ENCODE measurements at places on chromosomes 12 and 14.
A peak's percentile ranks its signal among the peaks of the same experiment; 100 is the strongest.

GRCh38 chr12:126858560-126858959, 1408.4 kb upstream of the TMEM132C start:
- DNase-seq: no peak

DNA sequence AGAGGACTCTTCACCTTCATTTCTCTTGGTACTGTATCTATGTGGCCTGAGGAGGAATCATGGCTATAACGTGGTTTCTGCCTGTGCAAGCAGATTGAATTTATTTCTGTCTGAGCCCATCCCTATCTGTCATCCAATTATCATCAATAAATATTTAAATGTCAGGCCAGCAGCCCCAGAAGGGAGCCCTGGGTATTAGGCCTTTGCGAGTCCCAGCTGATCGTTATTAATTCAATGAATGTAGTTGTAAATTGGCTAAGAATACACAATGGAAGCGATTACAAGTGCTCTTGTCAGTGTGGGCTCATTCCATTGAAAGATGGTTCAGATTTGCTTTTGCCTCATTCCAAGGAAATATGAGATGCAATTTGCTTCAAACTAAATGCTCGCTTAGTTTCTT, 142.0 kb downstream of the KTN1 start:
- DNase-seq: no peak

DNA sequence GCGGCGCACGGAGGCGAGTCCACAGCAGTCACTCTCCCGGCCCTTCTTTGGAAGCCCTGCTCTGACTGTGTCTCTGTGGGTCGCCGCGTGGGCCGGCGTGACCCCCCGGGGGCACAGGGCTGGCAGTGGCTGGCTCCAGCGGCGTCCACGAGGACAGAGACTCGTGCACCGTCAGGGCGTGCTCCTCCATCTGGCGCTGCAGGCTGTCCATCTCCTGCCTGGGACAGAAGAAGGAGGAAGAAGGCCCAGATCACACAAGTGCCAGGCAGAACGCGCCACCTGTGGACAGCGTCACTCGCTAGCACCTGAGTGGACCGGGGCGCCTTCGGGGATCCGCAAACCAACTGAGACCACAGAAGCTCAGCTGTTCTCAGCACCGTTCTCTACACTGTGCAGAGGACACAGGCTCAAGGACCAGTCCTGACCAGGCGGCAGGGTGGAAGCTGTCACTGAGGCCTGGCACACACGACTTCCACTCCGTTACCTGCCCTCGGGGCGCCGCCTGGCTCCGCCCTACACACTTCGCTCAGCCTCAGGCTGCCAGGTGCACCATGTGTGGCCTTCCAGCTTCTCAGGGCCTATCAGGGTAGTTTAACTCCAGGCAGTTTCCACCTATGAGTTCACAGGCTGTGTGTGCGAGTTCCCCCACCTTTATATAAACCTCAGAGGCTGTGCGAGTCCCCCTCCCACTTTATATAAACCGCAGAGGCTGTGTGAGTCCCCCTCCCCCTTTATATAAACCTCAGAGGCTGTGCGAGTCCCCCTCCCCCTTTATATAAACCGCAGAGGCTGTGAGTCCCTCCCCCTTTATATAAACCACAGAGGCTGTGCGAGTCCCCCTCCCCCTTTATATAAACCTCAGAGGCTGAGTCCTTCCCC, 11.7 kb upstream of the ANKLE2 start:
- DNase-seq: no peak

DNA sequence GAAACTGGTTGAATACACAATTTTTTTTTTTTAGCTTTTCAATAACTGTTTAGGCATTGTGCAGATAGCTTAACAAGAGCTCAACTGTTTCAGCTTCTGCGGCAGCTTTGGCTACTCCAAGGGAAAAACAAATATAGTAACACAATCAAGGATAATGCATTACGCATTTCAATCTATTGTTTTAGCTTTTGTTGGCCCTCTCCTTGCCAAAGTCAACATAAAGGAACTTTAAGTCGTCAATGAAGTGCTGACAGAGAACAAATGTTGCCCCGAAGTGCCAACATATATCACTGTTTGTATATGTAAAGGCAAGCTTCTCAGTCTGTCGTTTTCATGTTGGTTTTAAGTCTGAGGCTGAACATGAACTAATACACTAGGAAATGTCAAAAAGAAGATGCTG, 1087.4 kb upstream of the FLRT2 start:
- DNase-seq: peak; percentile 10

DNA sequence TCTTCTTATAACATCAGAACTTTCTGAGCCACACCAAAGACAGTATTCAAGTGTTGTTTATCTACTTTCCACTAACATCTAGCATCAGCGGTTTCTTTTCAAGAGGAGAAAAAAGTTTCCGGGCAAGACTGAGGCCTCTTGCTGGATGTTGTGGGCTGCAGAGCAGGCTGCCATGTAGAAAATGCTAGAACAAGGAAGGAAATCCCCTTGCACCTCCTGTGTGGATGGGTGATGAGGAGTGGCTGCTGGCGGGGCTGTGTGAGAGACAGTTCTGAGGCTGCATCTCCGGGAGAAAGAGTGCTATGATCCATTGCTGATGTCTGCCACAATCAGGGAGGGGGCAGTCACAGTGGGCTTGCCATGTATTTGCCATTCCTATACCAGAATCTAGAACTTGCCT, 37.8 kb upstream of the PPP1CC start:
- no peak for DNase-seq

GRCh38 chr14:29716150-29716549, 211.5 kb downstream of the PRKD1 start:
- DNase-seq: no peak

DNA sequence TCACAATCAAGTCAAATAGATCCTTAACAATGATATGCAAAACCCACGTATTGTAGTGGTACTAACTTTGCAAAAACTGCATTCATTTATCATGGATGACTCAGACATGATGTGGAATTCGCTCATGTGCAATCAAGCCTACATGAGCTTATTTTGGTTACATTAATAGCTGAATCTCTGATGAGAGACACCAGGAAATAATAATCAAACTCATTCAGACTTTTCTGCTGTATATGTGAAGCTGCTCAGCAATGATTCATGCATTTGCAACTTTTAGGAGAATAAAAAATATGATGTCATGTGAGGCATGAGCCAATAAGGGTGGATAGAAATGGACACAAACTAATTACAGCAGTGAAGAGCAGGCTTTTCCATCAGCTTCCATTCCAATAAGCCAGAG, 1075.8 kb upstream of the TMEM132C start:
- no peak for DNase-seq

GRCh38 chr12:52865090-52865944, 16.5 kb upstream of the KRT78 start:
- peak; percentile 81 for DNase-seq

DNA sequence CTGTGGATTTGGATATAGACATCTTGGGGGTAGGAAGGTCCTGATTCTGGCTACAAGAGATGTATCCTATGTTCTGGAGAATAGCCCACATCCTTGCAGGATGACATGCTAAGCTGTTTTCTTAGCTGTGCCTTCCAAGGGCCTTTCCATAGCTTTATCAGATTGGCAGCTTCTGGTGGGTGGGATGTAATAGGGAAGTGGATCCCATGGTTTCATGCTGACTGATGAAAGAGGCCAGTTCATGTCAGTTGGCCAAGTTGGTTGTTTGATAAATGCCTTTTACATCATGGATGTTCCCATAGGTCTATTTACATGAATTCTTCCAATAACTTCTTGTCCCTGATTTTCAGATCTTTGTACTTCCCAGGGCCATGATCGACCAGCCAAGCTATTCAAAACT, 169.1 kb upstream of the RMST start:
- DNase-seq: no peak

DNA sequence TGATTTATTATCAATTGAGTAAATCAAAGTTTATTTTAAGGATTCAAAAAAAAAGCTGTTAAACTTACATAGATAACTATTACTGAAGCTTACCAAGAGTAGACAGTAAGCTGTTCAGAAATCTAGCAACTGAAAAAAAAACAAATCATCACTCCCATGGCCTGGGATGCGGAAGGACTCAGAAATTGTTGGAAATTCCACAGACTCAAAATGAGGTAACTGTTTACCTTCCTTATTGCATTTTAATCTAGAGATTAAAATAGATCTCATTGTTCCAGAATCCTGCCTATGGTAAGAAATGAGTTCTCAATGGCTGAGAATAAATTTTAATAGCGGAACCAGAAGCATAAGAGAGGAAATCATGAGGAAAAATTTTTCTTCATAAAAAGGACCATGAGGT, 87.2 kb downstream of the PPM1H start:
- DNase-seq: no peak

DNA sequence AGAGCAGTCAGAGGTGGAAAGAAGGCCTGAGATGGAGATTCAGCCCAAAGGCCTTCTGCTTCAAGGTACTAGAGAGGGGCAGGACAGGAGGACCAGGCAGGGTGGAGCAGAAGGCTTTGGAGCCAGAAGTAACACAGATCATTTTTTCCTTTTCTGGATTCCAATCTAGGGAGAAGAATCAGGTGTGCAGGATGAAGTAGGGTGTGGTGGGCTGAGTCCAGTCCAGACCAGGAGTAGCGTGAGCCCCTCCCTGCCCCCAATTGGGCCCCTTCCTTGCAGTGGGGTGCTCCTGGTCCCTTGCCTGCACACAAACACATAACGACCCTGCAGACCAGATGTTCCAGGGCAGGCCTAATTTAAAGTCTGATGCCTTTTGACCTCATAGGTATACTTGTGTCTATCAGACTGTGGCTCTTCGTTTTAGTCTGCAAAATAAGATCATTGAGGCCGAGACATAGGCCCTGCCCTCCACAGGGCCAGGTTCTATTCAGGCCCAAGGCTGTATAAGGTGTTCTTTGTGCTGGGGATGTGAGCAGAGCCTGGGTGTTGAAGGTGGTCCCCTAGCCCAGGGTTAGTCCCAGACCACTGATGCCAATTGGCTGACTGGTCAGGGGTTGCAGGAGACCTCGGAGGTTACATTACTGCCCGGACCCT, 1.0 kb upstream of the NYNRIN start:
- no peak for DNase-seq

- DNase-seq: no peak
Measured at GRCh38 chr12:132432126-132432705, 57.7 kb upstream of the FBRSL1 start.

DNA sequence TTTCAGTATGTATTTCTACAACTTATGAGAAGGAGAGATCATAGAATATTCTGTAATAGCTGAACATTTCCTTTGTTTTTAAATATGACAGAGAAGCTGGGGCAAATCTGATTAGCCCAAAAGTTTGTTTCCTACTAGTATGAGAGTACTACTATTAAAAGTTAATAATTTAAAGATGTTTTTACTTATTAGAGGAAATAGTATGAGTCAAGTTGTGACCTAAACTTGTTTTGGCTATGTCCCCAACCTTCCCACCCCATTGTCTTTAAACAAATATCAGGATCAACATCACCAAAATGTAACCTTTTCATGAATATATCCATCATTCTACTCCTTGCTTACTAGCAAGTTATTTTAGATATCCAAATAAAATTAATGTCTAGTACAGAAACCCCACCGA, 10.5 kb downstream of the GNPNAT1 start:
- no peak for DNase-seq

- DNase-seq: peak; percentile 46
Measured at GRCh38 chr12:122984612-122985337, 4.3 kb downstream of the ARL6IP4 start.

DNA sequence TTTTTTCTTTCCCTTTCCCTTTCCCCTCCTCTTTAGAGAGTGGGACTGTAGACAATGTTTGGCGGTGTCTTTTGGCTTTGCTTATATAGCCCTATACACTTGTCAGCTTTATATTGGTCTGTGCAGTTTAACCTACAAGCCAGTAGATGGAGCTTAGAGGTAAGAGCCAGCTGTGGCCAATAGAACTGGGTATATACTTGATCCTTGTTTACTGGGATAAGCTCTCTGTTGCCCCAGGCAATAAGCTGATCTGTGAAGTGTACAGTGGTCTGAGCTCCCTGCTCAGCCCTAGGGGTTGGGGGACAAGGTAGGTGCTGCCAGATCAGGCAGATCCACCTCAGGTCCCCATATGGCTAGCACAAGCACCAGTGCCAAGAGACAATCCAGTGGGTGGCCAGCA, 434.1 kb downstream of the NOVA1 start:
- DNase-seq: no peak

GRCh38 chr12:63068857-63069442, 82.1 kb downstream of the AVPR1A start:
- no peak for DNase-seq

DNA sequence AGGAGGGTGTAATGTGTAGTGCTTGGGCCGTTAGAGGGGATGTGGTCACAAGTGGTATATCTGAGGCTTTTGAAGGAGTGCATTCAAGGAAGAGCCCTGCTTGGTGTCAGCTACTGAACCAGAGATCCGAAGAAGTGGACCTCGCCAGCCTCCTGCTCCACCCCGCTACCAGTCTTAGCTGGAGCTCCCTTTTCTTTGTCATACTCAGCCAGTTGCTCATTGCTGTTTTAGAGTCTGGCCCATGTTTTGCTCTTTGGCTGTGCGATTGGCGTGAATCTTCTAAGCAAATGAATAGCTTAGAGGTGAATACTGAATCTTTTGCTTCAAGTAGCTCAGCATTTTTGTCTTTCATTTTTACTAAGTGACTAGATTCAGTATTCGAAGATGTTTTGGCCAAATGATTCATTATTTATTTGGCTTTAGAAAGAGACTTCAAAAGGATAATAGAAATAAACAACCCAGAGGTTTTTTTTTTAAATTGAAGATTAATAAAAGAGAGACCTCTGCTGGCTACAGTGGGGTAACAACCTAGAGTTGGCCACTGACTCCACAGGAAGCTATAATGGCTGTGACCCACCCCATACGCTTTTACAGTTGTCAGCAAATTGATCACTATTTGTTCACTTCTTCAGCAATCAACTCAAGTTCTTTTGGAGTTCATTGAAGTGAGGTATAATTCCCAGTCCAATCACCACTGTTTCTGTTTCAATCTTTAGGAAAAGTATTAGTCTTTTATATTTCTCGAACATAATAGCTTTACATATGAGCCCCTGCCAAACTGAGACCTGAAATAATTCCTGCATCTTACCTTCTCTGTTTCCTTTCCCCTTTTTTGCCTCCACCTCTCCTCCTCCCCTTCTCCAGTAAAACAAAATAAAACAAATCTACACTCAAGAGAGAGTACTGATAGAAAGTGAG, 19.9 kb downstream of the CDKN1B start:
- peak; percentile 44 for DNase-seq

Measured in body of pancreas (tissue), 4 donors.